Iris pigment epithelial cell (primary cell): ENCODE measurements at places on chromosomes 4 and X.

GRCh38 chr4:158176776-158177175, 4.0 kb upstream of the GASK1B start:
- no peak for DNase-seq

GRCh38 chrX:108053218-108053617, 8.4 kb downstream of the VSIG1 start:
- DNase-seq = no peak

DNA sequence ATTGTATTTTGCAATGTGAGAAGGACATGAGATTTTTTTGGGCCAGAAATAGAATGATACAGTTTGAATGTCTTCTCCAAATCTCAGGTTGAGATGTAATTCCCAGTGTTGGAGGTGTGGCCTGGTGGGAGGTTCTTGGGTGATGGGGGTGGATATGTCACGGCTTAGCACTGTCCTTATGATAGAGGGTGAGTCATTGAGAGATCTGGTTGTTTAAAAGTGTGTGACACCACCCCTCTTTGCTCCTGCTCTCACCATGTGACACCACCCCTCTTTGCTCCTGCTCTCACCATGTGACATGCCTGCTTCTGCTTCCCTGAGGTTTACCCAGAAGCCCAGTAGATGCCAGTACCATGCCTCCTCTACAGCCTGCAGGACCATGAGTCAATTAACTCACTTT, 1226.9 kb downstream of the PCDH7 start:
- no peak for DNase-seq

- DNase-seq = peak; percentile 5
Measured at GRCh38 chrX:153875391-153876111, 10.4 kb downstream of the L1CAM start.

- no peak for DNase-seq
Measured at GRCh38 chr4:8144359-8144758, 14.3 kb downstream of the ABLIM2 start.
